ENCODE measurements at places on chromosomes 2 and 18. TPM values are rescaled to one million over a fixed set of nuclear protein-coding genes. Genes with fewer than 3 reads are reported as not detected.

GAD1 gene
- polyA plus RNA-seq: 80.7 TPM

DNA sequence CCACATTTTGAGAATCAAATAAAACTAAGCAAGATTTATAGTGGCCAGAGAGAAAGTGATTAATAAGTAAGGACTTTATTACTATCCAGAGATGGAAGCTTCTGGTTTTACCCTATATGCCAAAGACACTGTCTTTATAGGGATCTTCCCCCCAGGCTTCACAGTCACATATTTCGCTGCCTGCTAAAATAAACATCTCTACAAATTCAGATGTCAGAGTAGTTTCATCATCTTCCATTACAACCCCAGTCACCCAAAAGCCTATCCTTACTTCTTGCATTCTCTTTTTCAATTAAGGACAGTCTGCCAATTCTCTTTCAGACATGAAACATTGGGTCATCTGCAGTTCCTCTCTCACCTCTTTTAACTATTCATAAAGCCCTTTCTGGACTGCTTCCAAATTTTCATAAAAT is 28.3 kb downstream of the CREB1 start:
- H3K36me3 ChIP-seq: peaks cover 4% of the 10 kb centered on the region
- no peak overlapping the region for H3K27ac ChIP-seq
- no peak for DNase-seq
- no peaks in the 10 kb centered on the region for H3K27me3 ChIP-seq

TBR1 gene
- not detected for polyA plus RNA-seq

- no peaks in the 10 kb centered on the region for H3K27me3 ChIP-seq
- no peak for DNase-seq
- no peaks in the 10 kb centered on the region for H3K36me3 ChIP-seq
- H3K4me1 ChIP-seq: no peaks in the 10 kb centered on the region
- H3K27ac ChIP-seq: no peak overlapping the region
These were observed 75.9 kb downstream of the TMEM182 start for GRCh38 chr2:102837626-102838198.

NETO1 gene
- polyA plus RNA-seq: 25.3 TPM

CREG2 gene
- polyA plus RNA-seq: 24.7 TPM

UGT1A10 gene
- not detected for polyA plus RNA-seq

- no peak for DNase-seq
- H3K36me3 ChIP-seq: no peaks in the 10 kb centered on the region
- no peak overlapping the region for H3K27ac ChIP-seq
- H3K27me3 ChIP-seq: no peaks in the 10 kb centered on the region
- H3K4me3 ChIP-seq: no peak overlapping the region
- H3K4me1 ChIP-seq: no peaks in the 10 kb centered on the region
These were observed 39.1 kb downstream of the STK17B start for GRCh38 chr2:196131949-196132925.

DNA sequence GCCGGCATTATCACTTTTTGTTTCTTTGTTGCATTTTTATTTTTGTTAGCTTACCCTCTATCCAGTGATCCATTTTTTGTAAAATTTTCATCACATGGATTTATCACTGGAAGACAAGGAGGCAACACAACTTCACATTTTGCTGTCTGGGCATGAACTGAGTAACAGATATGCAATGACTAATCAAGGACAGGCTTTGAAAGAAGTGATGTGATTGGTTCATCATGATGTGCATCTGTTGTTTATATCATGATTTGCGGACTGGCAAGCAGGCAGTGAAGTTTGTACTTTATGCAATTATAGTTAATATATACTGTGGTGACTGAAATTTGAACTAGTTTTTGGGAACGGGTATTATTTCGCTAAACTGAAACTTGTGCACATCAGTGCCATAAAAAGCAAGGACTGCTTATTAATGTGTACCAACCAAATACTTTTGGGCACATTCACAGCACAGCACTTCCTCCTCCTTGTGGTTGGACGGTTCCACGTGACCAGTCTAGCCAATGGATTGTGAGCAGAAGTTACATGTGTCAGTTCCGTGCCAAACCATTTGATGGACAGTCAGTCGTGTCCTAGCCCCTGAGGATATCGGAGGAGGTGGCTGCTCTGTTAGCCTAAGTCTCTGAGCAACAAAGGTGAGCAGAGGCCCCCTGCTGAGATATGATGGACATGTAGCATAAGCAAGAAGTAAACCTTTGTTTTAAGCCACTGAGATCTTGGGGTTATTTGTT is 201.4 kb upstream of the SIX2 start:
- H3K4me3 ChIP-seq: no peak overlapping the region
- H3K27me3 ChIP-seq: no peaks in the 10 kb centered on the region
- H3K4me1 ChIP-seq: no peaks in the 10 kb centered on the region
- DNase-seq: no peak

GRCh38 chr2:60882971-60883753 is 1.8 kb downstream of the REL start:
- H3K4me1 ChIP-seq: peaks cover 5% of the 10 kb centered on the region
- no peaks in the 10 kb centered on the region for H3K27me3 ChIP-seq
- DNase-seq: no peak
- no peaks in the 10 kb centered on the region for H3K36me3 ChIP-seq

SPTBN1 gene
- polyA plus RNA-seq: 351 TPM

OTOS gene
- not detected for polyA plus RNA-seq

ABCG5 gene
- polyA plus RNA-seq: 0.44 TPM

GRCh38 chr2:63424329-63425078 is 163.8 kb downstream of the WDPCP start:
- no peak overlapping the region for H3K27ac ChIP-seq
- H3K4me1 ChIP-seq: no peaks in the 10 kb centered on the region
- no peak for DNase-seq
- H3K4me3 ChIP-seq: no peak overlapping the region
- no peaks in the 10 kb centered on the region for H3K36me3 ChIP-seq
- no peaks in the 10 kb centered on the region for H3K27me3 ChIP-seq

DNA sequence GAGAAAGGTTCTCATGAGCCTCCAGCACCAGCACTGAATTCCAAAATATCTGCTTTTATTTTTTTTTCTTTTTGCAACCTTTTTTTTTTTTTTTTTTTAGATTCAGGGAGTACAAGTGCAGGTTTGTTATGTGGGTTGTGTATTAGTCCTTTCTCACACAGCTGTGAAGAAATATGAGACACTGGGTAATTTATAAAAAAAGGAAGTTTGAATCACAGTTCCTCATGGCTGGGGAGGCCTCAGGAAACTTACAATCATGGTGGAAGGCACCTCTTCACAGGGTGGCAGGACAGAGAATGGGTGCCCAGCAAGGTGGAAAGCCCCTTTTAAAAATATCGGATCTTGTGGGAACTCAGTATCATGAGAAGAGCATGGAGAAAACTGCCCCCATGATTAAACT is 7.9 kb upstream of the TMX3 start:
- H3K27ac ChIP-seq: no peak overlapping the region
- no peaks in the 10 kb centered on the region for H3K4me1 ChIP-seq
- H3K36me3 ChIP-seq: no peaks in the 10 kb centered on the region
- no peak for DNase-seq

DNA sequence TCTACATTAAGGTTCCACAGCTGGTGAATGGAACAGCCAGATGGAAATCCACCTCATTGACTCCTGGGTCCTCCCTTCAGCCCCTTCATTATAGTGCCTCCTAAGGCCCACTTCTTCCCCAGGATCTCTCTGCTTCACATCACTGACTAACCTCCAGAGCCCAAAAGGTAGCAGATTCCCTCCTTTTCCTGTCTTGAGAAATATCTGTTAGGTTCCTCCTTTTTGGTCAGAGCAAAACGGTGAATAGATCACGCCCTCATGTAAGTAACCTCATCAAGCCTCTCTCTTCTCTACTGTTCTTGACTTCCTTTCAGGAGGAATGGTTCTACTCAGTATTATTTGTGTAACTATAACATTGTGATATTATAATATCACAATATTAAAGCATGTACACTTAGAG is 155.0 kb upstream of the SRD5A2 start:
- no peaks in the 10 kb centered on the region for H3K4me1 ChIP-seq
- no peaks in the 10 kb centered on the region for H3K36me3 ChIP-seq
- no peaks in the 10 kb centered on the region for H3K27me3 ChIP-seq
- H3K27ac ChIP-seq: no peak overlapping the region
- DNase-seq: no peak
- H3K4me3 ChIP-seq: no peak overlapping the region

GRCh38 chr2:280650-281110 is 7.2 kb downstream of the ALKAL2 start:
- H3K27me3 ChIP-seq: peaks cover 17% of the 10 kb centered on the region
- peaks cover 25% of the 10 kb centered on the region for H3K36me3 ChIP-seq
- no peak overlapping the region for H3K27ac ChIP-seq
- H3K4me3 ChIP-seq: no peak overlapping the region
- no peak for DNase-seq

TCF23 gene
- polyA plus RNA-seq: not detected

SFXN5 gene
- 70.2 TPM for polyA plus RNA-seq

DNA sequence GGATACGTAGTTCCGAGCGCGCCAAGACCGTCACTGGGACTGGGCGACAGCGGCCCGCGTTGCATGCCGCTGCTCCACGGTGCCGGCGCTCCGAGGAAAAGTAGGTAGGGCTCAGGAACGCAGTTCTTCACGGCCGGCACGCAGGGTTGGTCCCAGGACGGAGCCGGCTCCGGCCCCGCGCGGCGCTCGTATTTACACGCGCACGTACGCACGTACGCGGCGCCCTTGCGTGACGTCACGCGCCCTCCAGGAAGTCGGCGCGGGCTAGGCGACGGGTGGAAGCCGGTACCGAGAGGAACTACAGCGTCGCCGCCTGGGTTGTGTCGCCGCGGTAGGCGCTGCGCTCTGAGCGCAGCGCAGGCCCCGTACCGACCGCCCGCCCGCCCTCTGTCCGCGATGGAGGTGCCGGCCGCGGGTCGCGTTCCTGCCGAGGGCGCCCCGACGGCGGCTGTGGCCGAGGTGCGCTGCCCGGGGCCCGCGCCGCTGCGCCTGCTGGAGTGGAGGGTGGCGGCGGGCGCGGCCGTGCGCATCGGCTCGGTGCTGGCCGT is at the start of gene CTDP1:
TSS of gene CTDP1 (plus strand) at position 252 of the 548 bp plus-strand sequence. CDS start at position 397, 145 bp downstream.
- DNase-seq: peak; percentile 89
- peaks cover 25% of the 10 kb centered on the region for H3K4me1 ChIP-seq
- H3K4me3 ChIP-seq: peak within 1 kb of the TSS; percentile 91
- no peaks in the 10 kb centered on the region for H3K27me3 ChIP-seq

DSG1 gene
- polyA plus RNA-seq: 0.17 TPM

OTOF gene
- 5.7 TPM for polyA plus RNA-seq

DNA sequence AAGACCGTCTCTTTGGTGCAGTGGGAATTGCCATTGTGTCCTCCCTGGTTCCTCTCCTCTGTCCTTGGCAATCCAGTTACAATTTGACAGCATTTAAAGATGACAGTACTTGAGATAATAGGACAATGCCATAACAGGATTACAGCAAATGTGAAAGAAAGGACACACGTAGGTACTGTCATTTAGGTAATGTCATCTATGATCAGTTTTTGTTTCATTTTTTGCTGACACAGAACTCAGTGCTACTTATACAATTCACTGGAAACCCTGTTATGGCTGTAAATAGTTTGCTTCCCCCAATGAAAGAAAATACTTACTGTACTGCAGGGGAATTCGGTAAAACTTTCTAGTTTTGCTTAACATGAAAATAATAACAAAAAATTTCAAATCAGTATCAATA is 65.2 kb downstream of the BCL11A start:
- no peak for DNase-seq
- no peak overlapping the region for H3K27ac ChIP-seq
- H3K36me3 ChIP-seq: no peaks in the 10 kb centered on the region
- H3K4me3 ChIP-seq: no peak overlapping the region
- no peaks in the 10 kb centered on the region for H3K4me1 ChIP-seq
- H3K27me3 ChIP-seq: no peaks in the 10 kb centered on the region

ABCG8 gene
- polyA plus RNA-seq: 1.2 TPM

DNA sequence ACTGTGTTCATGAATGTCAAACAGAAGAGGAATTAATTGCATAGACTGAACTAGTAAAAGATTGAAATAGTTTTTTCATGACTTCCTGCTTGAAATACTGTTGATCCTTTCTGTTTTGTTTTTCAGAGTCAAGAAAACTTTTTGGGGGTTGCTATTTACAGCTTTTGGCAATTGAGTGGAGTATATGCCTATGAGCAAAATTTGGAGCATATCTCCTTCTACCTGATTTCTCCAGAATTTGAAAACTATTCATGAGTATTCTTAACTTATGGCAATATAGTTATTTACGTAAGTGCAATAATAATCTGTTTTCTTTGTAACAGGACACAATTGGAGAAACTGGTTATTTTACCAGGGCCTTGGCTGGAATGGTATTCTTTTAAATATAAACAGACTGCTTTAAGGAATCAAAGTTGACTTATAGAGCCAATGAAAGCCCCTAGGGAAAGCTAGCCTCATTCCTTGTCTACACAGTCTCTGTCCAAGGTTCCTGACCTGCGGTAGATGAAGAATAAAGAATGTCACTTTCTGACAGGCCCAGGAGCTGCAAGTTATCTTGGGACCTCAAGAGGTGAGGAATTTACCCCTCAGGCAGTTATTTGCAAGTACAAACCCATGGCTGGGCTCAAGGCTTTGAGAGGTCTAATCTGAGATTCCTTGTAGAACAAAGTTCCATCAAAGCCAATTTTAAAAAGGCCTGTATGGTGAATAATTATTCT is 193.5 kb upstream of the NDUFV2 start:
- no peaks in the 10 kb centered on the region for H3K27me3 ChIP-seq
- H3K36me3 ChIP-seq: no peaks in the 10 kb centered on the region
- peaks cover 5% of the 10 kb centered on the region for H3K4me1 ChIP-seq
- no peak overlapping the region for H3K27ac ChIP-seq
- no peak for DNase-seq
- H3K4me3 ChIP-seq: no peak overlapping the region

GRCh38 chr2:29516767-29517166 is 401.6 kb downstream of the CLIP4 start:
- no peak for DNase-seq
- no peaks in the 10 kb centered on the region for H3K27me3 ChIP-seq
- H3K27ac ChIP-seq: no peak overlapping the region
- no peaks in the 10 kb centered on the region for H3K36me3 ChIP-seq

FAM124B gene
- 7.4 TPM for polyA plus RNA-seq
